T-helper 2 cell treated with Interferon-gamma antibody and Interleukin-4, amounts not matched to agents 100 ng/mL and 5 ng/mL, for 36 hours (primary cell): ENCODE measurements at places on chromosomes 12 and 14. TPM values are rescaled to one million over a fixed set of nuclear protein-coding genes. Genes with fewer than 3 reads are reported as not detected.

SLC24A4 gene
- not detected in 2 replicates for total RNA-seq

RPGRIP1 gene
- total RNA-seq, result 0.16 TPM in 1 of 2 replicates, not detected in the other

SPIC gene
- not detected in 2 replicates for total RNA-seq

LRRC43 gene
- total RNA-seq, result not detected in 2 replicates

KIF5A gene
- 1.3 and 1.6 TPM in 2 replicates for total RNA-seq

OR2AP1 gene
- total RNA-seq, result not detected in 2 replicates

PRKD1 gene
- not detected in 2 replicates for total RNA-seq

LRRIQ1 gene
- total RNA-seq, result not detected in 2 replicates
